ENCODE measurements at places on chromosomes 6 and 20.

DNA sequence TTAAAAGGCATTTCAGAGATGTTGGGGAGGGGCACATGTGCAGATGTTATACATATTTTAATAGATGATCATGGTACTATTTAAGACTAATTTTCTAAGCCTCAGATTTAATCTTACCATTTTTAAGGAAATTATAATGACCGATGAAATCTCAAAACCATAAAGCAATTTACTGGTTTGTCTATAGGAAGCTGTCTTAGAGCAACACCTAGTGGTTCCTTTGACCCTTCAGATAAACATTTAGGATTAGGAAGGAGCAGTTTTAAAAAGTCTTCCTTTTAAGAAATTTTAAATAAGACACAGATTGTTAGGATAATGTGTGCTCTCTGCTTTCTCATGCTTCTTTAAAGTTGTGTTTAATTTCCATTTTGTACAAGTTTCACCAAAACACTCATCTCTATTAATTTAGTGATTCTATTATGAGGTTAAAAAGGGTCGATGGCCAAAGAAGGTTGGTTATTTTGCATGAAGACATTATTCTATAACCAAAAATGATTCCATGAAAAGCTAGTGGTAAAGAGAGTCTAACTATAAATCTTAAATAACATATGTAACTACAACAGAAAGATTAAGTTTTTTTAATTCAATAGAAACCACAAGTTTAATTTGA, 376.4 kb downstream of the HACE1 start:
- DNase-seq, result no peak

DNA sequence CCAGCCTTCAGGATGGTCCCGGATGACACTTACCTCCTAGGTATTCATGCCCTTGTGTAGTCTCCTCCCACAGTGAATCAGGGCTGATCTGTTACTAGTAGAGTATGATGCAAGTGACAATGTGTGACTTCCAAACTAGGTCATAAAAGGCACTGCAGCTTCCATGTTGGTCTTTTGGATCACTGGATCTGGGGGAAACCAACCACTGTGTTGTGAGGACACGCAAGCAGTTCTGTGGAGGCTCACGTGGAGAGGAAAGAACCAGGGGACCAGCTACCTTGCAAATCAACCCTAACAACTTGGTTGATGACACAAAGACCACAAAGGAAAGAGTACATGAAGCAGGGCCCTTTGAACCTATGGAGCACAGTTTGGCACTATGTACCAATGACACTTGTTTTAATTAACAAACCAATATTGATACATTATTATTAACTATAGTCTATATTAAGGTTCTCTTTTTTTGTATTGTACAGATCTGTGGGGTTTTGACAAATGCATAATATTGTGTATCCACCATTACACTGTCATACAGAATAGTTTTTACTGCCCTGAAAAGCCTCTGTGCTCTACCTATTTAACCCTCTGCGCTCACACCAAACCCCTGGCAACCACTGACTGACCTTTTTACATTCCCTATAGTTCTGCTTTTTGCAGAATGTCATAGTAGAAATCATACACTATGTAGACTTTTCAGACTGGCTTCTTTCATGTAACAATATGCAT, 16.3 kb upstream of the SDCBP2 start:
- no peak for DNase-seq

GRCh38 chr6:44176762-44177509, 18.3 kb downstream of the CAPN11 start:
- no peak for DNase-seq

- peak; percentile 56 for DNase-seq
These were observed 1.4 kb upstream of the HIVEP1 start for GRCh38 chr6:12010635-12011275.

All from caudate nucleus (tissue), 63 donors.